Thoracic aorta (tissue), 2 donors: ENCODE measurements at places on chromosomes 6 and 20. TPM values are rescaled to one million over a fixed set of nuclear protein-coding genes. Genes with fewer than 3 reads are reported as not detected.

SAMD3 gene
- total RNA-seq, result 1.8 TPM

COMMD7 gene
- 15.7 TPM for total RNA-seq

HDGFL1 gene
- total RNA-seq, result not detected

PLCG1 gene
- total RNA-seq, result 255 TPM

PCK1 gene
- total RNA-seq, result 4.2 TPM

KCNQ5 gene
- total RNA-seq, result 7.3 TPM

PPIL6 gene
- total RNA-seq, result 2.2 TPM

ARFGEF2 gene
- 25.9 TPM for total RNA-seq

ADGB gene
- not detected for total RNA-seq

DNA sequence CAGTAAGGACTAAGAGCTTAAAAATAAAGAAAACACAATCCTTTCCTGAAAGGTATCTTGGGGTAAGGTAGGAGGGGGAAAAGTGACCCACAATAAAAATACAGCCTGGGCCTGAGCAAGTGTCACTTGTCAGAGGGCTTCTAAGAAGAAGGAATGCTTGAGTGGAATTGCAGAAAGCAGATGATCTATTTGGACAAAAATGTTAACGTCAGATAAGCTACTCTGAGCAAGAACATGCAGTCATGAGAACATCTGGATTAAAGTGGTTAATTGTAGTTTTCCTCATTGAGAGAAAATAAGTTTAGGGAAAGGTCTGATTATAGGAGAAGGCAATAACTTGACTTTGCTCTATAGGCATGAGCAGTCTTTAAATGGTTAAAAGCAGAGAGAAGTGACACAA is 581.9 kb downstream of the HTR1B start:
- H3K36me3 ChIP-seq, result no peaks in the 10 kb centered on the region
- DNase-seq, result no peak
- H3K4me1 ChIP-seq, result peaks cover 23% of the 10 kb centered on the region
- no peak overlapping the region for H3K27ac ChIP-seq

DNA sequence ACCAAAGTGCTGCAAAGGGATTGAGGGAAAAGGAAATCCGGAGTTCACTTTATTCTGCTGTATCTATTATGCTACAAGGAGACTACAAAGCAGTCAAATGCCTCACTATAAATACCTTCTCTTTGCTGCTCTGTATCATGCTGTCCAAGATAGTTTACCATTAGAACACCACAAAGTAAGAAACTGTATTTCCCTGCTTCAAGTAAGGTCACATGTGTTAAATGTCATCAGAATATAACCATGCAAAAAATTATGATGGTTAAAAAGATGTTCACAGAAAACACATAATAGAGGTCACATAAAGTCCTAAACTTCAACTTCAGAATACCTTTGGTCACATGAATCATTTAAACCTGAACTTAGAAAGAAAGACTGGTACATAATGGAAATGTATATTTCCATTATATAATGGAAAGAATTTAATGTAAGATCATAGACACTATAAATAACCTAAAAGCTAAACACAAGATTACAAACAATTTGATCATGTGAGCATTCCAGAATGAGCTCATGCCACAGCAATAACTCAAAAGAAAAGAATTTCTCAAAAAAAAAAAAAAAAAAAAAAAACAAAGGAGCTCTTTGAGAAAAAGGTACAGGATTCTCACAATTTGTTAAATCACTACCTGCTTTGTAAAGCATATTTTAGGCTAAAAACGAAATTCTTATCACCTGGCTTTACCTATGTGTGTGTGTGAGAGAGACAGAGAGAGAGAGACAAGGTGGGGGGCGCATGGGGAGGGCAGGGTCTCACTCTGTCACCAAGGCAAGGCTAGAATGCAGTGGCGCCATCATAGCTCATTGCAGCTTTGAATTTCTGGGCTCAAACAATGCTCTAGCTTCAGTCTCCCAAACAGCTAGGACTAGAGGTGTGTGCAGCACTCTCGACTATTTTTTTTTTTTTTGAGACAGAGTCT is 58.7 kb downstream of the KIF13A start:
- H3K4me3 ChIP-seq, result no peak overlapping the region
- peak overlapping the region; percentile 65 for H3K27ac ChIP-seq
- H3K36me3 ChIP-seq, result no peaks in the 10 kb centered on the region
- no peaks in the 10 kb centered on the region for H3K27me3 ChIP-seq

DNA sequence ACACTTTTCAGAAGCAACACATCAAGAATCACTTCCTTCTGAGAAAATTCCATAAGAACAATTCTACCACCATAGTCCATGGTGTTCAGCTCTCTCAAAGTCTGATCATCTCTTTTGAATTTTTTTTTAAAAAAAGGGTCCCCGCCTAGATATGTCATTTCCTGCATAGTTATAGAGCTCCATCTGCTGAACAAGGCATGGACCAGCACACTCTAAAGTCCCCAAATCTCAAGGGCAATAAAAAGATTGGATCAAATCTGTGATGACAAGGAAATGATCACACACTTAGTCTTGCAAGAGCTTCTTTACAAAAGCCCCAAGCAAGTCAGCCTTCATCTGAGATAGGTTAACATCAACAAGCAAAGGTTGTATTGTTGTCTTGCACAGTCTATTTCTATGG is 100.7 kb upstream of the STMND1 start:
- no peaks in the 10 kb centered on the region for H3K4me1 ChIP-seq
- DNase-seq, result no peak
- H3K4me3 ChIP-seq, result no peak overlapping the region
- H3K36me3 ChIP-seq, result no peaks in the 10 kb centered on the region
- H3K27ac ChIP-seq, result no peak overlapping the region
- H3K27me3 ChIP-seq, result no peaks in the 10 kb centered on the region

DNA sequence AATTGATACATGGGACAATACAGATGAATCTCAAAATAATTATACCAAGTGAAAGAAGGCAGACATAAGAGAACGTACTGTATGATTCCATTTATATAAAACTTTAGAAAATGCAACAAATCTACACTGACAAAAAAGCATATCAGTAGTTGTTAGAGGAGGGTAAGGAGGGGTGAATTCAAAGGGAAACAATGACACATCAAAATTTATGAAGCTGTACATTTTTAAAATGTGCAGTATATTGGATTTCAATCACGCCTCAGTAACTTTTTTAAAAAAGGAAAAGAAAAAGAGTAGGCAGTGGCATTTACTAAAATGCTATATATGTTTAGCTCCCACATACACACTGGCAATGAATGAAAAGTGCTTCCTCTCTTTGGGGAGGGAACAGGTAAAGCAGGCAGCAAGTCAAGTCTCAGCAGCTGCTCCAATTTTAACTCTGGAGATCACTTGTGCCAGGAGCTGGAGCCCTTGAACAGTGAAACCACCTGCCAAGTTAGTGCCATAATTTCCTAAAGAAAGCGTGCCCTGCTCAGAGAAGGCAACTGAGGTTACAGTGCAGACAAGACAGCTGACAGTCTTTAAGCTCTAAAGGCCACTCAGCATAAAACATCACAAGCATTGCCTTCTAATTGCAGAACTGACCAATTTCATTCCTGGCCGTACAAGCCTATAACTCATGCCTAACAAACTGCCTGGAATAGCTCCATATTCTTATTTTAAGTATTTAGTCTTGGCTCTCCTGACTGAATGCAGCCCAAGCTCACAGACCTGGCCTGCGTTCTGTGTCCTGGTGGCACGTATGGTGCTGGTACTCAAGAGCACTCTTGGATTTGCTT is 10.9 kb downstream of the FKBP1A start:
- H3K27me3 ChIP-seq, result no peaks in the 10 kb centered on the region
- H3K27ac ChIP-seq, result peak overlapping the region; percentile 72
- H3K36me3 ChIP-seq, result no peaks in the 10 kb centered on the region
- no peak for DNase-seq
- peak overlapping the region; percentile 3 for H3K4me3 ChIP-seq
- H3K4me1 ChIP-seq, result peaks cover 44% of the 10 kb centered on the region

GRCh38 chr6:100296810-100297544 is 167.7 kb downstream of the SIM1 start:
- no peaks in the 10 kb centered on the region for H3K27me3 ChIP-seq
- H3K36me3 ChIP-seq, result no peaks in the 10 kb centered on the region
- peaks cover 4% of the 10 kb centered on the region for H3K4me1 ChIP-seq
- H3K4me3 ChIP-seq, result no peak overlapping the region

- no peaks in the 10 kb centered on the region for H3K27me3 ChIP-seq
- H3K4me1 ChIP-seq, result peaks cover 15% of the 10 kb centered on the region
- H3K36me3 ChIP-seq, result no peaks in the 10 kb centered on the region
- H3K27ac ChIP-seq, result no peak overlapping the region
- no peak overlapping the region for H3K4me3 ChIP-seq
These were observed 71.3 kb upstream of the TOX2 start for GRCh38 chr20:43843096-43843964.

GRCh38 chr20:46255440-46256104 is 52.7 kb downstream of the CDH22 start:
- no peaks in the 10 kb centered on the region for H3K36me3 ChIP-seq
- H3K27me3 ChIP-seq, result no peaks in the 10 kb centered on the region

DNA sequence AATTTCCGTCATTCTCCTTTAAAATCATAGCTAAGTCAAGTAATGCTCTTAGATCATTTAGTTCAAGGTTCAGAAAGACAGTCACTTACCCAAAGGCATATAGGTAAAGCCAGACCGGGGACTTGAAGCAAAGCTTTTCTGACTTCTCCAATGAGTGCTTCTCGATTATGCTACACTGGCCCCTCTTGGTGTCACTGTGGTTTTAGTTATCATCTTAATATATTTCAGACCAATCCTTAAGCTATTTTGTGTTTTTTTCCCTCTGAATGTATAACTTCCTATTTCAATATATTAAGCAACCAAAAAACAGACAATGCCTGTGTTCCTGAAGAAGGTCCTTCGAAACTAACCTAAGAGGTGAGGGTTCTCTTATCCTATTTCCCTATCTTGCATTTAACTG is 3.9 kb downstream of the PRDM1 start:
- peak overlapping the region; percentile 27 for H3K4me3 ChIP-seq
- H3K27me3 ChIP-seq, result peaks cover 4% of the 10 kb centered on the region
- H3K27ac ChIP-seq, result no peak overlapping the region
- H3K4me1 ChIP-seq, result peaks cover 26% of the 10 kb centered on the region
- DNase-seq, result no peak

GRCh38 chr6:73409395-73409794 is 14.8 kb downstream of the DDX43 start:
- no peaks in the 10 kb centered on the region for H3K4me1 ChIP-seq
- no peaks in the 10 kb centered on the region for H3K27me3 ChIP-seq
- H3K4me3 ChIP-seq, result no peak overlapping the region

DNA sequence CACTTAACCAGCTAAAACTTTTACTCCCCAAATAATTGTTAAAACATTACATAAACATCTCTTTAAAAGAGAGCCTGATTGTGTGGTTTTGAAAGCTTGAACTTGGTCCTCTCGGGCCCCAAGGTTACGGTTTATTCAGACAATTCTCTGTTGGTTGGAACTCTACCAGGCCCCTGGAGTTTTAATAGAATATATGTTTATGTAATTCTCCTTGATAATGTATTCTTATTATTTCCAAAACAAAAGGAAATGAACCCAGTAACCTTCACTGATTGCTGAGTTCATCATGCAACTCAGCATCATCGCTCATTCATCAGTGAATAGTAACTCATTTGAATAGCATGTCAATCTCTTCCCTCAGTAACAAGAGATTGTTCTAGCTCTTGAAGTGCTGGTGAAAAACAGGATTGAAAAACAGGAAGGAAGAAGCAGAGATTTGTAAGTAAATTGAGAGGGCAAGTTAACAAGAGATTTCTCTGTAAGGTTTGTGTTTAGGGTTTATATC is 464.5 kb upstream of the MARCKS start:
- no peak overlapping the region for H3K27ac ChIP-seq
- no peaks in the 10 kb centered on the region for H3K27me3 ChIP-seq
- no peaks in the 10 kb centered on the region for H3K4me1 ChIP-seq

DNA sequence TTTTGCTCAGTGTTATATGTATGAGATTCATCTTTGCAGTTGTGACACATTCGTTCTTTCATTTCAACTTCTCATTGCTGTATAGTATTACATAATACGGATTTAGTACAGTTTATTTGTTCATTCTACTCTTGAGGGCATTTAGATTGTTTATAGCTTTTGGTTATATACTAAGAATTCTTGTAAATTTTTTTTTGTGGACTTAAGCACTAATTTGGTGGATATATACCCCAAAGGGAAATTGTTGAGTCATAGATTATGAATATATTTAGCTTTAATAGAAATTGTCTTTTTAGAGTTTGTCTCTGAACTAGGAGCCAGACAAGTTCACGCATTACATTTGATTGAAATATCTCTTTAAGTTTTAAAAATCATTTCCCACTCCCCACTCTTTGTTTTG is 79.6 kb downstream of the DNAH8 start:
- no peak overlapping the region for H3K4me3 ChIP-seq
- no peak for DNase-seq
- no peaks in the 10 kb centered on the region for H3K27me3 ChIP-seq
- H3K27ac ChIP-seq, result no peak overlapping the region
- no peaks in the 10 kb centered on the region for H3K4me1 ChIP-seq

- no peaks in the 10 kb centered on the region for H3K27me3 ChIP-seq
- peaks cover 53% of the 10 kb centered on the region for H3K4me1 ChIP-seq
- no peak for DNase-seq
- H3K36me3 ChIP-seq, result peaks cover 13% of the 10 kb centered on the region
- H3K4me3 ChIP-seq, result no peak overlapping the region
- H3K27ac ChIP-seq, result peak overlapping the region; percentile 71
These were observed 368.2 kb downstream of the SYNE1 start for GRCh38 chr6:152268846-152269442.

GRCh38 chr6:149884215-149884614 is 13.7 kb downstream of the RAET1E start:
- no peak for DNase-seq
- no peaks in the 10 kb centered on the region for H3K36me3 ChIP-seq
- peaks cover 10% of the 10 kb centered on the region for H3K4me1 ChIP-seq
- no peak overlapping the region for H3K27ac ChIP-seq

- H3K27me3 ChIP-seq, result no peaks in the 10 kb centered on the region
- no peak overlapping the region for H3K4me3 ChIP-seq
- H3K4me1 ChIP-seq, result no peaks in the 10 kb centered on the region
- no peaks in the 10 kb centered on the region for H3K36me3 ChIP-seq
- no peak for DNase-seq
- H3K27ac ChIP-seq, result no peak overlapping the region
These were observed 43.6 kb upstream of the PHACTR3 start for GRCh38 chr20:59560588-59561227.

GRCh38 chr6:123533862-123534648 is 102.7 kb downstream of the TRDN start:
- no peaks in the 10 kb centered on the region for H3K27me3 ChIP-seq
- no peaks in the 10 kb centered on the region for H3K36me3 ChIP-seq
- H3K4me1 ChIP-seq, result no peaks in the 10 kb centered on the region
- no peak overlapping the region for H3K27ac ChIP-seq
- H3K4me3 ChIP-seq, result no peak overlapping the region
